Lower lobe of right lung (tissue), 2 donors: ENCODE measurements at places on chromosomes 4 and X.

GRCh38 chr4:114986133-114986532 lies 127.3 kb downstream of the NDST4 start:
- H3K4me1 ChIP-seq = no peaks in the 10 kb centered on the region
- no peaks in the 10 kb centered on the region for H3K36me3 ChIP-seq
- no peak overlapping the region for H3K4me3 ChIP-seq
- H3K27me3 ChIP-seq = no peaks in the 10 kb centered on the region

- H3K4me1 ChIP-seq = peaks cover 48% of the 10 kb centered on the region
- peak; percentile 57 for DNase-seq
- peak overlapping the region; percentile 73 for H3K27ac ChIP-seq
- no peak overlapping the region for H3K4me3 ChIP-seq
- H3K27me3 ChIP-seq = no peaks in the 10 kb centered on the region
Measured at GRCh38 chrX:136204571-136204970, 46.6 kb downstream of the MAP7D3 start.

GRCh38 chr4:38190717-38191178 lies 230.6 kb downstream of the PTTG2 start:
- H3K4me1 ChIP-seq = peaks cover 15% of the 10 kb centered on the region
- no peak overlapping the region for H3K4me3 ChIP-seq
- no peak overlapping the region for H3K27ac ChIP-seq
- no peaks in the 10 kb centered on the region for H3K36me3 ChIP-seq
- DNase-seq = no peak
- no peaks in the 10 kb centered on the region for H3K27me3 ChIP-seq

- no peak for DNase-seq
- H3K27ac ChIP-seq = no peak overlapping the region
- no peaks in the 10 kb centered on the region for H3K36me3 ChIP-seq
- H3K4me1 ChIP-seq = no peaks in the 10 kb centered on the region
- no peak overlapping the region for H3K4me3 ChIP-seq
- H3K27me3 ChIP-seq = peaks cover 3% of the 10 kb centered on the region
Measured at GRCh38 chr4:36388710-36389109, 107.3 kb downstream of the DTHD1 start.

- peak overlapping the region; percentile 57 for H3K4me3 ChIP-seq
- H3K27ac ChIP-seq = peak overlapping the region; percentile 81
- peaks cover 20% of the 10 kb centered on the region for H3K27me3 ChIP-seq
- peaks cover 16% of the 10 kb centered on the region for H3K4me1 ChIP-seq
- no peaks in the 10 kb centered on the region for H3K36me3 ChIP-seq
Measured at GRCh38 chr4:95549246-95550114, 707 bp upstream of the UNC5C start.

DNA sequence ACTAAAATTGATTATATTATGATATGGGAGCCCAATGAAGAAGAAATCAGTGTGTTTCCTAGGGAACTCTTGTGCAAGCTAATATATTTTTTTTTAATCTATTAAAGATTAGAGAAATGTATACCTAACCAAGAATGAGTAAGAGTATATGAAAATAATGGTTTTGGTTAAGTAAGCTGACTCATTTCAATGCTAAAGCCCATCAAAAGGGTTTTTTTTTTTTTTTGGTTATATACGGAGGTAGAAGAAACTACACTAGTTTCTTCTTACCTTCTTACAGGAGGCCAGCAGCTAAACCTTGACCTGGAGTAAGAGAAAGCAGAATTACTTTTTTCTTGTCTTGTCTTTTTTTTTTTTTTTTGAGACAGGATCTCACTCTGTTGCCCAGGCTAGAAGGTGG lies 27.5 kb downstream of the RUFY3 start:
- H3K4me1 ChIP-seq = no peaks in the 10 kb centered on the region
- DNase-seq = no peak
- no peak overlapping the region for H3K4me3 ChIP-seq
- H3K27ac ChIP-seq = no peak overlapping the region
- H3K27me3 ChIP-seq = no peaks in the 10 kb centered on the region

DNA sequence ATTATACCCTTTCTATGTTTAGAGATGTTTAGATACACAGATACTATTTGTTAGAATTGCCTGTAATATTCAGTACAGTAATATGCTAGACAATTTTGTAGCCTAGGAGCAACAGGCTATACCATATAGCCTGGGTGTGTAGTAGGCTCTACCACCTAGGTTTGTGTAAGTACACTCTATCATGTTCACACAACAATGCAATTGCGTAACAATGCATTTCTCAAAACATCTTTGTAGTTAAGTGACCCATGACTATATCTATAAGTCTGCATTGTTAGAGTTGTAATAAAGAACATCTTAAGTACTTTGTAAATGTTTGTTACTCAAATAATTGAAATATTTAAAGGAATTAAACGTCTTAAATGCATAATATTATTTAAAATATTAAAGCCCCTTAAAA lies 379.3 kb downstream of the PPP3CA start:
- no peak overlapping the region for H3K27ac ChIP-seq
- no peaks in the 10 kb centered on the region for H3K4me1 ChIP-seq
- no peaks in the 10 kb centered on the region for H3K36me3 ChIP-seq
- H3K4me3 ChIP-seq = no peak overlapping the region
- no peak for DNase-seq

- H3K36me3 ChIP-seq = no peaks in the 10 kb centered on the region
- H3K27me3 ChIP-seq = no peaks in the 10 kb centered on the region
- peak overlapping the region; percentile 37 for H3K4me3 ChIP-seq
- peaks cover 5% of the 10 kb centered on the region for H3K4me1 ChIP-seq
- H3K27ac ChIP-seq = peak overlapping the region; percentile 58
Measured at GRCh38 chrX:100645106-100645505, 1.1 kb downstream of the SRPX2 start.

DNA sequence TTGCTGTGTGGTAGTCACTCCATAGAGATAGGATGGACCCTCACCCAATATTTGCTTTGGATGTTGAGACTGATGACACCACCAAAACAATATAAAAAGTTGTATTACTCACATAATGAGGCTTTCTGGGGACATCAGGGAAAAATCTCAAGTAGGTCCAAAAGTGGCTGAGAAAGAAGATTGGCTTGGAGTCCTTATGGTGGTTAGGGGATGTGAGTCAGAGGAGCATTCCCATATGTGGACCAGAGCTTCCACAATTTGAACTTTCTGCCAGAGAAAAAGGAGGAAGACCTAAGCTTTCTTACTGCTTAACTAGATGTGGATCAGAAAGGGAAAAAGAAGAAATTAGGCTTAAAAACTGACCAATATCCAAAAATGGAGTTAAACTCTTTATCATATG lies 460.5 kb downstream of the SH3BGRL start:
- H3K4me3 ChIP-seq = no peak overlapping the region
- no peaks in the 10 kb centered on the region for H3K27me3 ChIP-seq
- no peak for DNase-seq

DNA sequence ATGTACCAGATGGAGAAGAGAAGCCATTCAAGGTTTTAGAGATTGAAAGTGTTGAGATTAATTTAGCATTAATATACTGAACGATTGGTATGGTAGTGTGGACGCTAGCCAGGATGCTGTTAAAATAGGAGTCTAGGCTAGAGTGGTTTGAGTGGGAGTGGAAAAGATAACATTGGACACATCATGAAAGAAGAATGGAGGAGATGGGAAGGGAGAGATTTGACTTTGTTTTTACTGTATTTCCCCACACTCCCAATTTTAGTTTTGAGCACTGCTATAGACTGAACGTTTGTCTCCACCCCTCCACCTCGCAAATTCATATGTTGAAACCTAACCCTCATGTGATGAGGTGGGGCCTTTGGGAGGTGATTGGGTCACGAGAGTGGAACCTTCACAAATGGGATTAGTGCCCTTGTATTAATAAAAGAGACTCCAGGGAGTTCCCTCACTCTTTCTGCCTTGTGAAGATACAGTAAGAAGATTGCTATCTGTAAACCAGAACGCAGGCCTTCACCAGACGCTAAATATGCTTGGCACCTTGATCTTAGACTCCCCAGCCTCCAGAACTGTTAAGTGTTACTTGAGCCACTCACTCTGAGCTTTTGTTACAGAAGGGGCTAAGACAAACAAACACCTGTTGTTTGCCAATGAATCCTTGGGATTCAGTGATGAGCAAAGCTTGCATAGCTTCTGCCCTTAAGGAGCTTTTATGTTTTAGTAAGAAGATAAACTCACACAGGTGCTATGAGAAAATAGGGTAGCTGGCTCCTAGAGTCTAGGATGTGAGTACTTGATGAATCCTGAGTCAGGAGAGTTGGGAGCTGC lies 25.8 kb downstream of the USP9X start:
- peaks cover 41% of the 10 kb centered on the region for H3K4me1 ChIP-seq
- H3K36me3 ChIP-seq = no peaks in the 10 kb centered on the region
- H3K27me3 ChIP-seq = no peaks in the 10 kb centered on the region
- no peak overlapping the region for H3K27ac ChIP-seq
- no peak overlapping the region for H3K4me3 ChIP-seq

GRCh38 chrX:149950681-149951080 lies 12.4 kb upstream of the EOLA2 start:
- H3K27ac ChIP-seq = no peak overlapping the region
- no peak overlapping the region for H3K4me3 ChIP-seq
- no peak for DNase-seq
- H3K27me3 ChIP-seq = no peaks in the 10 kb centered on the region

GRCh38 chr4:47485768-47486167 lies 693 bp downstream of the ATP10D start:
- peaks cover 13% of the 10 kb centered on the region for H3K4me1 ChIP-seq
- peak overlapping the region; percentile 89 for H3K27ac ChIP-seq
- H3K27me3 ChIP-seq = no peaks in the 10 kb centered on the region
- peak overlapping the region; percentile 67 for H3K4me3 ChIP-seq
- H3K36me3 ChIP-seq = no peaks in the 10 kb centered on the region
- DNase-seq = no peak

DNA sequence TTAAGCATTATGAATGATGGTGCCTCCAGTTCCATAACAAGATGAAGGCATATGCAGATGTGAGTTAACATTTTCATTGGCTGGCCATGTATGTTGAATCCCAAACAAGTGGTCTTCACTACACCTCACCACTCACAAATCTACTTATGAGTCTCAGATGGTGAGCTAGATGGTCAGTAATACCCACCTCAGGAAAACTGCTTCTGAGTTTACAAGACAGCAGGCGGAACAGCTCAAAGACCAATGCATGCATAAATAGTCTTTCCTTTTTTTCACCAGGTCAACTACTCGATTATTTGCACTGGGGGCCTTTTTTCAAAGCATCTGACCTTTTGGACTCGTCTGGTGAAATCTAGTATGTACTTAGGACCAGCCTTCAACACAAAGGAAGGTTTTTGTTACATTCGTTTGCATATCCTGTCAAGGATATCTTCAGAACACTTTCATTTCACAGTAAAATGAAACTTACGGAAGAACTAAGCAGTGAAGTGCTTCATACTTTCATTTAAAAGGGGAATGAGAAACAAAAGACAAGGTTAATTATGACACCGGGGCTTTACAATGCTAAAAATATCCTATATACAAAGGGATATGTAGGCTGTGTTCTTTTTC lies 23.1 kb upstream of the TLR7 start:
- no peak overlapping the region for H3K27ac ChIP-seq
- H3K36me3 ChIP-seq = no peaks in the 10 kb centered on the region
- H3K27me3 ChIP-seq = no peaks in the 10 kb centered on the region
- no peaks in the 10 kb centered on the region for H3K4me1 ChIP-seq
- DNase-seq = no peak

- no peak for DNase-seq
- H3K36me3 ChIP-seq = no peaks in the 10 kb centered on the region
- no peaks in the 10 kb centered on the region for H3K4me1 ChIP-seq
- H3K27ac ChIP-seq = no peak overlapping the region
Measured at GRCh38 chr4:93409035-93409434, 419.5 kb upstream of the ATOH1 start.

GRCh38 chr4:166675411-166675810 lies 558.9 kb downstream of the SPOCK3 start:
- H3K4me1 ChIP-seq = no peaks in the 10 kb centered on the region
- no peaks in the 10 kb centered on the region for H3K36me3 ChIP-seq
- DNase-seq = no peak
- no peak overlapping the region for H3K27ac ChIP-seq
- no peaks in the 10 kb centered on the region for H3K27me3 ChIP-seq

GRCh38 chr4:129583868-129584267 lies 487.9 kb downstream of the C4orf33 start:
- H3K4me3 ChIP-seq = no peak overlapping the region
- no peaks in the 10 kb centered on the region for H3K27me3 ChIP-seq
- no peak for DNase-seq
